ENCODE measurements at places on chromosomes 11 and 22. TPM values are rescaled to one million over a fixed set of nuclear protein-coding genes. Genes with fewer than 3 reads are reported as not detected.

MS4A1 gene
- total RNA-seq: not detected

- no peak overlapping the region for H3K27ac ChIP-seq
- no peaks in the 10 kb centered on the region for H3K27me3 ChIP-seq
- no peaks in the 10 kb centered on the region for H3K4me1 ChIP-seq
Measured at GRCh38 chr22:39205344-39206021, 39.3 kb downstream of the PDGFB start.

CLMP gene
- total RNA-seq: 89.0 TPM

GRCh38 chr22:33116841-33117547, 58.8 kb upstream of the SYN3 start:
- DNase-seq: no peak
- H3K4me3 ChIP-seq: no peak overlapping the region
- H3K27ac ChIP-seq: no peak overlapping the region
- no peaks in the 10 kb centered on the region for H3K4me1 ChIP-seq

GRCh38 chr22:41367039-41367679, 14.6 kb upstream of the TEF start:
- H3K36me3 ChIP-seq: no peaks in the 10 kb centered on the region
- H3K4me1 ChIP-seq: peaks cover 14% of the 10 kb centered on the region
- no peaks in the 10 kb centered on the region for H3K27me3 ChIP-seq
- H3K27ac ChIP-seq: peak overlapping the region; percentile 52

SSTR3 gene
- total RNA-seq: not detected

GTSE1 gene
- 0.30 TPM for total RNA-seq

- H3K36me3 ChIP-seq: no peaks in the 10 kb centered on the region
- H3K4me3 ChIP-seq: no peak overlapping the region
- H3K4me1 ChIP-seq: no peaks in the 10 kb centered on the region
- no peak for DNase-seq
Measured at GRCh38 chr11:111557425-111558111, 17.0 kb downstream of the LAYN start.

- peak overlapping the region; percentile 85 for H3K27ac ChIP-seq
- no peaks in the 10 kb centered on the region for H3K36me3 ChIP-seq
- no peak for DNase-seq
- no peaks in the 10 kb centered on the region for H3K27me3 ChIP-seq
- H3K4me1 ChIP-seq: no peaks in the 10 kb centered on the region
Measured at GRCh38 chr11:27470826-27471588, 1.6 kb downstream of the LGR4 start.
